ENCODE measurements at places on chromosomes 3 and 15. TPM values are rescaled to one million over a fixed set of nuclear protein-coding genes. Genes with fewer than 3 reads are reported as not detected.

Gene TNNC1
- not detected for total RNA-seq

Gene PPIB
- 789 TPM for total RNA-seq

Gene ARL6IP5
- 78.1 TPM for total RNA-seq

Gene GOLGA6L7
- total RNA-seq: not detected

Gene CHRM5
- not detected for total RNA-seq

Gene CD200R1
- total RNA-seq: not detected

Gene SSUH2
- not detected for total RNA-seq

Gene ARMC8
- 18.4 TPM for total RNA-seq

Gene PSMD6
- total RNA-seq: 86.1 TPM

Gene MEGF11
- not detected for total RNA-seq

Gene ROPN1B
- total RNA-seq: not detected

Gene LRRC15
- total RNA-seq: not detected

Gene SKOR1
- total RNA-seq: not detected

Gene MYLK
- 9.7 TPM for total RNA-seq

Gene SPG21
- total RNA-seq: 74.1 TPM

Gene EFCAB12
- total RNA-seq: not detected

Gene CADM2
- total RNA-seq: not detected

Gene LTF
- not detected for total RNA-seq

Measured in hair follicular keratinocyte (primary cell).